ENCODE measurements at places on chromosomes 12 and 14.

GRCh38 chr12:116637589-116638150, 78.5 kb downstream of the MAP1LC3B2 start:
- DNase-seq, result no peak

DNA sequence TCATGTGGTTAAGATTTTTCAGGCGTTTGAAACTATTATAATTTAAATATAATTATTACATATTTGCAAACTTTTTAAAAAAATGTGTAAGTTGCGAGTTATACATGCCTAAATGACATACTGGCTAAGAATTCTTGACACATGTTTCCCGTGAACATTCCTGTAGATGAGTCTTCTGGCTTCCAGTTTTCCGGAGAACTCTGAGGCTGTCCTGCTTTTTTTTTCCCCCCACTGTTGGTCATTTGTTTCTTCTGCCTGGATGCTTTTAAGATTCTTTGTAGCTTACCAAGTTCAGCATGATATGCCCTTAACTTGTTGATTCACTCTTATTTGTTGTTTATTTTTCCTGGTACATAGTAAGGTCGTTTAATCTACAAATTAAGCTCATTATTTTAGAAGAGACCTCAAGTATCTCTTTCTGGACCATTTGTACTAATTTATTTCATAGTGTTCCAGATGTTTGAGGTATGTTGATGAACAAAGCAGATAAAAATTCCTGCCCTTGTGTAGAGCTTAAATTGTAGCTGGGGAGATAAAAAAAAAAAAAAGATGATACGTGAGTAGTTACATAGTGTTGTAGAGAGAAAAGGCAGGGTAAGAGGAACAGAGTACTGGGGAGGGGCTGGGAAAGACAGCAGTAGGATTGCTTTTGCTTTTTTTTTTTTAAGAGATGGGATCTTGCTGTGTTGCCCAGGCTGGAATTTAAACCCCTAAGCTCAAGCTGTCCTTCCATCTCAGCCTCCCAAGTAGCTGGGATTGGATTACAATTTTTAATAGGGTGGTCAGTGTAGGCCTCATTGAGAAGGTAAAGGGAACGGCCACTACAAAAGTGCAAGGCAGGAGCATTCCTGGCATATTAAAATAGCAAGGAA, 32.8 kb downstream of the ARHGAP5 start:
- DNase-seq, result peak; percentile 86

DNA sequence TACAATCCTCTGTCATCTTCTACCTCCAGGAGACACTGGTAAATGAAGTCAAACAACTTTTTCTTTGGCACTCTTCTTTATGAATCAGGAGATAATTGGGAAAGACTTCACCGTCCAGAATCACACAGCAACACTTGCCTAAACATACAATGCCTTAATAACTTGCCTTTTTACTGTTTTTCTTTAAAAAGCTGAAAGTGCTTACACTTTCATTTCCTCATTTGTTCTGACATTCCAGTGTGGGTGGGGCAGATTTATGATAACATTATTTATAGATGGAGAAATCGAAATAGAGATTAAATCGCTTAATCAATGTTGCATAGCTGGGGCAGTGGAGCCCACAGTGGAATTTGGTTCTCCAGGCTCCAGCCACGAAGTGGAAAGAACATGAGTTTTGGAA, 2.8 kb upstream of the FRS2 start:
- DNase-seq, result no peak

DNA sequence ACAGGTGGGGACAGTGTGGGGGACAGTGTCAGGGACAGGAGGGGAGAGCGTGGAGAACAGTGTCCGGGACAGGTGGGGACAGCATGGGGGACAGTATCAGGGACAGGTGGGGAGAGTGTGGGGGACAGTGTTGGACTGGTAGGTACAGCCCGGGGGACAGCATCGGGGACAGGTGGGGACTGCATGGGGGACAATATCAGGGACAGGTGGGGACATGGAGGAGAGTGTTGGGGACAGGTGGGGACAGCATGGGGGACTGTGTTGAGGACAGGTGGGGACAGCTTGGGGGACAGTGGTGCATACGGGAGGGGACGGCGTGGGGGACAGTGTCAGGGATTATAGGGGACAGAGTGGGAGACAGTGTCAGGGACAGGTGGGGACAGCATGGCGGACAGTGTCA, 212.3 kb downstream of the TMEM121 start:
- no peak for DNase-seq

DNA sequence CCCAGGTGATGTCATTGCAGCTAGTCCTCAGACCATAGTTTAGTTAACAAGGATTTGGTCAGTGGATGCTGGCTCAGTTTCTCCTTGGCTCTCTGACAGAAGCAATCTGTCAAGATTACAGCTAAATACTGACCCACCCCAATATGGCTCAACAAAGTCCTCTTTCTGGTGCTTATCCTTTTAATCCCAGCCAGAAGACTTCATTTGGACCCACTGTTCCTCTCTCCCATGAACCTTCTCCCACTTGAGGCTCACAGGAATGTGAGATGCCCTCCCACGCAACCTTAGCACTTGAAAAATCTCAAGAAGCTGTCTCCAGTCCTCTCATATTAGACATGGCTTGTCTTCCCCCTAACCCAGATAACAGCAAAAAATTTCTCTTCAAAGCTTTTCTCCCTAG, 47.7 kb downstream of the C12orf50 start:
- DNase-seq, result peak; percentile 31

DNA sequence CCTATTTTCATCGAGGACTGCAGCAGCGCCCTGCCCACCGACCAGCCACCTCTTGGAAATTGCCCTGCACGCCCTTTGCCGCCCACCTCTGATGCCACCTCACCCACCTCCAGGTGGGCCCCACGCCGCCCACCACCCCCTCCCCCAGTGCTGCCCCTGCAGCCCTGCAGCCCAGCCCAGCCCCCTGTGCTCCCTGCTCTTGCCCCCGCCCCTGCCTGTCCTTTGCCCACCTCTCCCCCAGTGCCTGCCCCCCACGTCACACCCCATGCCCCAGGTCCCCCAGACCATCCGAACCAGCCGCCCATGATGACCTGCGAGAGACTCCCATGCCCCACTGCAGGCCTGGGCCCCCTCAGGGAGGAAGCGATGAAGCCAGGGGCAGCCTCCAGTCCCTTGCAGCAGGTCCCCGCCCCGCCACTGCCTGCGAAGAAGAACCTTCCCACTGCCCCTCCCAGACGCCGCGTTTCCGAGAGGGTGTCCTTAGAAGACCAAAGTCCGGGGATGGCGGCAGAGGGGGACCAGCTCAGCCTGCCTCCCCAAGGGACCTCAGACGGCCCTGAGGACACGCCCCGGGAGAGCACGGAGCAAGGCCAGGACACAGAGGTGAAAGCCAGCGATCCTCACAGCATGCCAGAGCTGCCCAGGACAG, 96.5 kb downstream of the LGMN start:
- DNase-seq, result no peak

DNA sequence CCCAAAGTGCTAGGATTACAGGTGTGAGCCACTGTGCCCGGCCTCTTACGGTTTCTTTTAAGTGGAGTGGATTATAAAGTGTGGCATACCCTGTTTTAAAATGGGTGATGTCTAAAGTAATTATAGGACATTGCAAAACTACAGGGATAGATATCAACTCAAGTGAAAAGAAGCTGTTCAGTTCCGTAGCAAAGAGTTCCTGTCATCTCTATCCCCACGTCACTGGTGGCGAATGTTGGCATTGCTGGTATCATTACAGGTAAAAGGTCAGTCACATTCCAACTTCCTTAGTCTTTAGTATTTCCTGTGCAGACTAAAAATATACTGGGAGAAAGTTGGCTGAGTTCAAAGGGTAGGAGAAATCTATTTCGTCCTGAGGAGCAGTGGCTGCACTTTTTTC, 95.6 kb upstream of the SLC38A2 start:
- DNase-seq, result peak; percentile 65

- no peak for DNase-seq
Observed at GRCh38 chr12:78666584-78666983, 198.0 kb upstream of the SYT1 start.

DNA sequence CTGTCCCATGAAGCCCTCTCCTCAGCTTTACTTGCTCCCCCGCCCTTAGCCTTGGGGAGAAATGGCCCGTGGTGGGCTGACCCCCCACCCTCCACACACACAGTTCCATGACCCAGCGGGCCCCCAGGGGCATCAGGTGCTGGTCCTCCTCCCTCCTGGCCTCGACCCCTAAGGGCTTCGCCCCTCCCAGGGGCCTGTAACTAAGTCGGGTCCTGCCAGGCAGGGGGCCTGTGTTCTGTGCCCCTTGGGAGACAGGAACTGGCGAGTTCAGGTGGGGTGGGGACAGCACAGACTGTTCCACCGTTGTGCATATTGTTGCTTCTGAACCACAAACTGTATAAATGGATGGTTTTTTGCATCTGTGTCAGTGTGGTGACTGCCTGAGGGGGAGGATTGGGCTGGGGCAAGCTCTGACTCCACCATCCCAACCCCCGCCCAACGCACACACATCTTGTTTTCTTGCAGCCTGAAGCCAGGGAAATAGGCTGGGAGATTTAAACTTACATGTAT, 8.8 kb downstream of the TAMALIN start:
- no peak for DNase-seq

DNA sequence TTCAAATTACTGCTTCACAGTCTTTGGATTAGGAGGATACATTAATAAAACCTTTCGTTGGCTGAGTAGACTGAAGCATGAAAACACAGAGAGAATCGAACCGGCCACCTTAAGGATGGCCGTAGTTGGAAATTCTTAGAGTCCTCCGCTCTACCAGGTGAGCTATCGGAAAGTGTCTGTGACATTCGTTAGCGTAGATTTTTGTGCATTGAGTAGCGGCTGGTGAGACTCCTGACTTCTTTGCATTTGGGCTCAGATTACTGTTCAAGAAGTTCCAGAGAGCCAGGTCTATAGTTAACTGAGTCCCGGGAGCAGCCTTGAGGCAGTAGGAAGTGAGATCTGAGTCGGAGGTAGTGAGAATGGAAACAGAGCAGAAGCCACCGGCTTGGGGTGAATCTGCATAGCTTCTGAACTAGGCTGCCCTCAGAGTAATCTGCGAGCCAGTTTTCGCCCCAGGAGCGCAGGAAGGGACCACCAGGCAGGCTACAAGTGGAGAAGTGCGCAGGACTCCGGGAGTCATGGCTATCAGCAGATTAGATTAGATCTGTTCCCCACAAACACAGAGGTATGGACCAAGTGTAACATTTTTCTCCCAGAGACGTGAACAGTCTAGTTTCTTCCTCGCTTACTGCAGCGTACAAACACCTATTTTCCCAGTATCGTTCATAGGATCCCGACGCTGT, 11.0 kb downstream of the OR6S1 start:
- DNase-seq, result peak; percentile 71

GRCh38 chr12:114884575-114884974, 200.6 kb upstream of the TBX3 start:
- DNase-seq, result no peak

- DNase-seq, result no peak
Observed at GRCh38 chr12:57808351-57808750, 10.2 kb downstream of the AVIL start.

DNA sequence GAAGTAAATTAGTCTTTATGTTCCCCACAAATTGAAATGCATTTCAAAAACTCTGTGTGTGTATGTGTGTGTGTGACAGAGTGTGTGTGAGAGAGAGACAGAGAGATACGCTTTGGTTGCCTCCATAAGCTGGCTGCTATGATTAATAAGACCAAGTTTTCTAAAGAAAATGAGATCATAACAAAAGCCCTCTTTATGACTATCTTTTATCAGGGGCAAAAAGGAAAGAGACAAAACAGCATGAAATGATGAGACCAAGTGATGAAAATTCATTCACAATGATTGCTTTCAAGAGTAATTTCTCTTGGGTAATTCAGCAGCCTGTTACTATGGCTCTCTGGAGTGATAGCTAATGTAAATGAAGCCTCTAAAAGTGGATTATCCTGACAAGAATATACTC, 277.6 kb upstream of the PLEKHG7 start:
- no peak for DNase-seq

DNA sequence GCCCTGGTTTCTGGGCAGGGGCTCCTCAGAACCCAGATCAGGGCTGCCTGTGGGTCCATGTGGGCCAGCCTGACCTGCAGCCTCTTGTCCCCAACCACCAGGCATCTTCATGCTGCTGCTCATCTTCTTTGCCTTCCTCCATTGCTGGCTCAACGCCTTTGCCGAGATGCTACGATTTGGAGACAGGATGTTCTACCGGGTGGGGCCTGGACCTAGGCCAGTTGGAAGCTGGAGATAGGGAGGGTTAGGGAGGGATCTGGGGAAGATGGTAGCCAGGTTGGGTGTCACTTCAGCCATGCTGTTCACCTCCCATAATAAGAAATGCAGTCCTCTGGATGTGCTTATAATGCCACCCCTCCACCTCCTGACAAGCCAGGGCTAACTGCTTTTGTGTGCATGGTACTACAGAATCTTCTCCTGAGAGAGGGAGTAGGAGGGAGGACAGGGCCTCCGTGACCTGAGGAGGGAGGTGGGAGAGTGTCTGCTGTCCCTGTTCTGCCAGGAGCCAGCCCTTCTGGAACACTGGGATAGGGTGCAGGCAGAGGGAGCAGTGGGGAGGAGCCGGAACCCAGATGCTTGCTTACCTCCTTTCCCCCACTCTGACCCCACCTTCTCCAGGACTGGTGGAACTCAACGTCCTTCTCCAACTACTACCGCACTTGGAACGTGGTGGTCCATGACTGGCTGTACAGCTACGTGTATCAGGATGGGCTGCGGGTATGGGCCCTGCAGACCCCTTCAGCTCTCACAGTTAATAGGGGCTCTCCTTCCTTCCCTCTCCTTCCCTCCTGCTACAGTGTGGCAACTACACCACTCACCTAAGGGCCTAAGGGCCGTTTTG, 17.6 kb downstream of the SOAT2 start:
- DNase-seq, result no peak

GRCh38 chr12:48857278-48857994, 5.5 kb upstream of the DDX23 start:
- no peak for DNase-seq

DNA sequence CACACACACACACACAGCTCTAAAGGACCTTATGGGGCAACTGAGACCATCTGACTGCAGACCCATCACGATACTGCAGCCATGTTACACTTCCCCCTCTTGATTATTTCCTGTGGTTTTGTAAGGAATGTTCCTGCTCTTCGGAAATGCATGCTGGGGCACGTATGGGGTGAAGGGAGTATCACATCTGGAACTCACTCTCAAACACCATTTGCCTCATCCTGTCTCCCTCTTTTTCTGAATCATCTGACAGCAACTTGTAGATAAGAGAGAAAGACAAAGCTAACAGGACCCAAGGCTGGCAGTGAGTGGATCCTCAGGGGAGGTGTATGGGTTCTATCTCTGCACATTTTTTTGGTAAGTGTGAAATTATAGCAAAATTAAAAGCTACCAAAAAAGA, 50.3 kb downstream of the RIMBP2 start:
- no peak for DNase-seq

DNA sequence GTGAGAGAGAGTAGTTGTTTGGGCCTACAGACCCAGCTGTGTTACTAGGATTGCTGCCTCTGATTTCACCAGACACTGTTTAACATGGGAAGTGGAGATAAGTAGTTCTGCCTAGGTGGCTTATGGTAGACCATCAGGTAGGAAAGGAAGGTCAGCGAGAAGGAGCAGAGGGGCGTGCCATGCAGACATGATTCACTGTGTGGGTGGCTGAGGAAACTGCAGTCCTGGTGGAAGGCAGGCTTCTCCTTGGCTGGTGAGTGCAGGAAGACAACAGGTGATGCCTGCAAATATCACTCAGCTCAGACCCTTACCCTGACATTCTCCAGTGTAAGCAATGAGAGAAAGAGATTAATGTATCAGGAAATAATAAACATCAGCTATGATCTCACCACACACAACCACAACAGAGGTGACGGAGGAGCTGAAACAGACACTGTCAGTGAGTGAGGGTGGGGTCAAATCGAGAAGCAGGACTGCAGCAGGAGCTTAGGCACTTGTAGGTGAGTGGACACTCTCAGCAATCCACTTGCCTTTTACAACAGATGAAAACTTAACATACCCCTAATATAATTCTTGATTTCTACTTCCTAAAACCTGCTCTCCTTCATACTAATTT, 2.1 kb upstream of the PRR4 start:
- no peak for DNase-seq
